ENCODE measurements at places on chromosomes 4 and X. TPM values are rescaled to one million over a fixed set of nuclear protein-coding genes. Genes with fewer than 3 reads are reported as not detected.
A peak's percentile ranks its signal among the peaks of the same experiment; 100 is the strongest.

GRCh38 chr4:88012647-88013046, 5.2 kb downstream of the PKD2 start:
- H3K27ac ChIP-seq: no peak overlapping the region
- H3K36me3 ChIP-seq: no peaks in the 10 kb centered on the region
- no peak overlapping the region for H3K4me3 ChIP-seq
- peaks cover 35% of the 10 kb centered on the region for H3K4me1 ChIP-seq

DNA sequence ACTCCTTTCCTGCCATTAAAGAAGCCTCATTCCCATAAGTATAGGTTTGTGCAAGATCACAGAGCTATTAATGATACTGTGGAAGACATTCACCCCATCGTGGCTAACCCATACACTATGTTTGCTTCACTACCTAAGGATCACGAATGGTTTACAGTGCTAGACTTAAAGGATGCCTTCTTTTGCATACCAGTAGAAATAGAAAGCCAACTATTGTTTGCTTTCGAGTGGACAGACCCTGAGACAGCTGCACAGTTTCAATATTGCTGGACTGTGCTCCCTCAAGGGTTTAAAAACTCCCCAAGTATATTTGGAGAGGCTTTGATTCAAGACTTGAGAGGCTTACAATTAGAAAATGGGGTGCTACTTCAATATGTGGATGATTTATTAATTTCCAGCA, 16.0 kb upstream of the PAPSS1 start:
- DNase-seq: no peak
- no peaks in the 10 kb centered on the region for H3K27me3 ChIP-seq
- no peak overlapping the region for H3K4me3 ChIP-seq

DNA sequence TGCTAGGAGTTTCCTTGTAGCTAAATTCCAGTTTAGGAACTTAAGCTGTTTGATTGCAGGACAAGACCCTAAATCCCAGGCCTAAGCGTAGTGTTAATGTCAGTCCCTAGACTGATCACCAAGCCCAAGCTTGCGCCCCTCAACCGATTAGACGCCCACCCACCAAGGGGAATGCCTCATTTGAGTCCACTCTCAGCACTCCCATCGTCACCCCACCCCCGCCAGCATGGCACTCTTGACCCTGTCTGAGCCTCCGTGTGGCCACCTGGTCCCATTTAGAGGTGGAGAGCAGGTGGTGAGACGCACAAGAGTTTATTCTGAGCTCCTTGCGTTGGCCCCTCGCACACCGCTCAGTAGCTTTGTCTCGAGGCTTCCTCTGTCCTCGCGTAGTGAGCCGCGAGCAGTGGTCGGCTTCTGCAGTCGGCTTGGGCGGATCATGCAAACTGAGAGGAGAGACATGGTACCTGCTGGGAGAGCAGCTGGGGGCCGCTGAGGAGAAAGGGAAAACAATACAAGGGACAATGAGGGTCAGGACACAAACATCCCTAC, 48.5 kb upstream of the ZNF157 start:
- H3K27me3 ChIP-seq: no peaks in the 10 kb centered on the region
- DNase-seq: no peak
- H3K4me1 ChIP-seq: no peaks in the 10 kb centered on the region
- no peak overlapping the region for H3K4me3 ChIP-seq
- no peaks in the 10 kb centered on the region for H3K36me3 ChIP-seq

DNA sequence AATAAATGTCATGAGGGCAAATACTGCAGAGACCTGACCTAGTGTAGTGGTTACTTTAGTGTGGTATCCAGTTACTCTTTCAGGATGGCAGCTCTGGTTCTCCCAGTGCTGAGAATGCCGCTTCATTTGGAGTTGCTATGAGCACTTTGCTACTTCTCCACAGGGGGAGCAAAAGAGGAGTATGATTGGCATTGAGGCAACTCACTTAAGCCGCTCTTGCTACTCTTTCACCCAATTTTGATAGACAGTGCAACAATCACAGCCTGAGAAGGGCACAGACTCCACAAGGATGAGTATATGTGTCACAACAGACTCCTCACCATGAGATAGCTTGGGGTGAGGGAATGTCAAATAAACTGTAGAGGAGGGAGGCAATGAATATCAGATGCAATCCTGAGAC, 81.2 kb downstream of the NPY1R start:
- no peaks in the 10 kb centered on the region for H3K36me3 ChIP-seq
- peak; percentile 1 for DNase-seq
- no peaks in the 10 kb centered on the region for H3K4me1 ChIP-seq
- no peak overlapping the region for H3K4me3 ChIP-seq

CACNA1F gene
- total RNA-seq: not detected
